Naive B cell (primary cell): ENCODE measurements at places on chromosomes 3 and 15. TPM values are rescaled to one million over a fixed set of nuclear protein-coding genes. Genes with fewer than 3 reads are reported as not detected.

Gene PLCH1
- polyA plus RNA-seq: not detected

Gene SHC4
- not detected for polyA plus RNA-seq

Gene ROBO2
- not detected for polyA plus RNA-seq

Gene SI
- polyA plus RNA-seq: not detected

Gene CYP8B1
- polyA plus RNA-seq: not detected

DNA sequence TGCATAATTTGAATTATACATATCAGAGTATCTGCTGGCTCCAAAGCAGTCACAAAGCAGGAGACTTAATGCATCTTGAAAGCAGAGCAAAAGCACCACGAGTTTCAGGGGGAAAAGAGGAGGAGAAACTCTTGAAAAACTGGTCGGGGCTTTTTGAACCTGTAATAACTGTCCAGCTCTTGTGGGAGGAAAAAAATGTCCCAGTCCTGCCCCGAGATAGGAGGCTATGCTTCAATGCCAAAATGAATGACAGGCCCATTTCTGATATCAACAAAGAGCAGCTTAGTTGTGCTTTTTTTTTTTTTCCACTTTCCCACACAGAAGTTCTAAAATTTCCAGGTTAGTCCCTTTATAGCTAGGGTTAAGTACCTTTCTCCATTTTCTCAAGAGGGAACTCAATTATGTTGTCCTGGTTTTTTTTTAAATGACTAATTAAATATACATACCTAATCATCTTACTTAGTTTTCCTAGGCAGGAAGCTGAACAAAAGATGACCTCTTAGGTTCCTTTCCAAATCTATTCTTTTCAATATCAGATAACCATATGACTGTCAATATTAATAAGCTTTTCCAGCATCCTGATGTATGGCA is 120.2 kb downstream of the TFDP2 start:
- no peak for DNase-seq
- H3K27me3 ChIP-seq: no peaks in the 10 kb centered on the region
- peaks cover 17% of the 10 kb centered on the region for H3K4me1 ChIP-seq
- no peaks in the 10 kb centered on the region for H3K36me3 ChIP-seq

- H3K27ac ChIP-seq: no peak overlapping the region
- no peaks in the 10 kb centered on the region for H3K27me3 ChIP-seq
- no peak for DNase-seq
- H3K4me3 ChIP-seq: no peak overlapping the region
These were observed 23.6 kb upstream of the TSPAN3 start for GRCh38 chr15:77094397-77095030.

GRCh38 chr3:182914341-182914740 is 66.0 kb downstream of the DCUN1D1 start:
- peaks cover 7% of the 10 kb centered on the region for H3K36me3 ChIP-seq
- DNase-seq: no peak
- no peak overlapping the region for H3K27ac ChIP-seq

- H3K27me3 ChIP-seq: peaks cover 40% of the 10 kb centered on the region
- H3K4me1 ChIP-seq: peaks cover 22% of the 10 kb centered on the region
- no peaks in the 10 kb centered on the region for H3K36me3 ChIP-seq
- DNase-seq: no peak
- H3K27ac ChIP-seq: no peak overlapping the region
- no peak overlapping the region for H3K4me3 ChIP-seq
These were observed 3.0 kb upstream of the KLF15 start for GRCh38 chr3:126360046-126360713.

GRCh38 chr15:77060546-77060945 is 10.4 kb downstream of the TSPAN3 start:
- no peaks in the 10 kb centered on the region for H3K36me3 ChIP-seq
- DNase-seq: no peak
- H3K27ac ChIP-seq: no peak overlapping the region
- peak overlapping the region; percentile 81 for H3K4me3 ChIP-seq

GRCh38 chr15:78995921-78996893 is 51.4 kb upstream of the CTSH start:
- no peak overlapping the region for H3K27ac ChIP-seq
- DNase-seq: no peak
- H3K27me3 ChIP-seq: no peaks in the 10 kb centered on the region

- H3K27ac ChIP-seq: no peak overlapping the region
- DNase-seq: no peak
- no peaks in the 10 kb centered on the region for H3K4me1 ChIP-seq
- H3K36me3 ChIP-seq: no peaks in the 10 kb centered on the region
These were observed 123.0 kb downstream of the PTPRG start for GRCh38 chr3:61684386-61684785.

- H3K27ac ChIP-seq: peak overlapping the region; percentile 95
- peak; percentile 15 for DNase-seq
- H3K27me3 ChIP-seq: no peaks in the 10 kb centered on the region
- peaks cover 8% of the 10 kb centered on the region for H3K36me3 ChIP-seq
- peak overlapping the region; percentile 57 for H3K4me3 ChIP-seq
These were observed 399.9 kb downstream of the PDCD6IP start for GRCh38 chr3:34198309-34198708.

DNA sequence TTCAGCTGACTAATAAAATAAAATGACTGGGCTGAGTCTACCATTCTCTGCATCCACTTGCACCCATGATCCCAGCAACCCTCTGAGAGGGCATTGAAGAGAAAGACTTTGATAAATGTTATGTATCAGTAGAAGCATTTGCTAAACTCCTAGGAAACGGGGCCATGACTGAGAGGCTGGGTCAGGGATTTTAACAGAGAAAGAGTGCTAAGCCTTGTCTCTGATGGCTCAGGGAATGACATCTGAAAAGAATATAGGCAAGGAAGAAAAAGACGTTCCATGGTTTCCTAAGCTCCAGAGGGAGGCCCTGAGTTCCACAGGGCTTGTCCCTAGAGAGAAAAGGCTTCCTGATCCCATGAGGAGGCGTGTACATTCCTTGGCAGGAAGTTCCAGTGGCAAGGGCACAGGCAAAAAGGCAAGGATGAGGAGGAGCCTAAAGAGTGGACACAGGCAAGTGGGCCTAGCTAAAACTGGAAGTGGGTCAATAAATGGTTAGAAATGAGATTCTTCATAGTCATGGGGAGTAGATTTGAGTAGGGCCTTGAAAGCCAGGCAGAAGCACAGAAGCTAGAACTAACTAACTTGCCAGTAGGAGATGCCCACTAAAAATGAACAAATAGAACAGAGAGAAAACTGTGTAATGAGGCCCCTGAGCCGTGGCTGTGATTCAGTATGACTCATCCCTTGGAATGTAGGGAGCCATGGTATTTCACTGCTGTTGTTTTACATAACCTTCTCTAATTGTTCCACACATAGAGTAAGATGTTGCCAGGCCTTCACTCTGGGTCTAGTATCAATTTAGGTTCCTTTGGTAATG is 44.9 kb upstream of the MANF start:
- DNase-seq: no peak
- H3K4me1 ChIP-seq: no peaks in the 10 kb centered on the region
- H3K4me3 ChIP-seq: no peak overlapping the region

- peak within 1 kb of the TSS; percentile 99 for H3K4me3 ChIP-seq
- H3K36me3 ChIP-seq: no peaks in the 10 kb centered on the region
- peaks cover 23% of the 10 kb centered on the region for H3K4me1 ChIP-seq
- DNase-seq: peak; percentile 97
These were observed at the start of gene CD47 for GRCh38 chr3:108090701-108091497. CD47 (minus strand) TSS chr3:108091031; CDS start chr3:108090908, 123 bp downstream.

DNA sequence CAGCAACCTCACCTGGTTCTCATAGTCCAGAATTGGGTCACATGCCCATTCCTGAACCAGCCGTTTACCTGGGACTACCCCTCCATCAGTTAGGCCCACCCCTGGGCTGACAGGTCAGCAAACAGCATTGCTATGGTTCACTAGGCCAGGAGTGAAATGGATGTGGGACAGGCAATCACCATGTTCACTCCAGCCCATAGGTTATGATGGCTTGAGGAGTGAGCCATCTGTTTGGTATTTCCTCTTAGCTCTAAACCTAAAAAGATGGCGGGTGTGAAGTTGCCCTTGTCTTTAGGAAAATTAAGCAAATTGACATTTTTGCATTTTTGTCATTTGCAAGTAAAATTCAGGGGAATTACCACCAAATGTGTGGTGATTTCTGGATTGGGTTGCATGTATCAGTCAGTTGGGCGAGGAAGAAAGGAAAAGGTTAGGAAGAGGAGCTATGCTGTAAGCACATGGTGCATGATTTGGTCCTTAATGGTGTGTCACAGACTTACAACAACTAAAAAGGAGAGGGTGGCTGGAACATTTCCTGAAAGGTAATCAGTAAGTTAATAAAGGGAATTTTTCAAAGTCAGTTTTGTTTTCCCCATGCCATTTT is 17.2 kb downstream of the NXPE3 start:
- H3K4me3 ChIP-seq: no peak overlapping the region
- peaks cover 31% of the 10 kb centered on the region for H3K36me3 ChIP-seq
- DNase-seq: no peak
- H3K27me3 ChIP-seq: no peaks in the 10 kb centered on the region
- peak overlapping the region; percentile 16 for H3K27ac ChIP-seq
- peaks cover 33% of the 10 kb centered on the region for H3K4me1 ChIP-seq

GRCh38 chr3:177932750-177933660 is 603.2 kb upstream of the KCNMB2 start:
- H3K4me1 ChIP-seq: peaks cover 10% of the 10 kb centered on the region
- no peaks in the 10 kb centered on the region for H3K27me3 ChIP-seq

DNA sequence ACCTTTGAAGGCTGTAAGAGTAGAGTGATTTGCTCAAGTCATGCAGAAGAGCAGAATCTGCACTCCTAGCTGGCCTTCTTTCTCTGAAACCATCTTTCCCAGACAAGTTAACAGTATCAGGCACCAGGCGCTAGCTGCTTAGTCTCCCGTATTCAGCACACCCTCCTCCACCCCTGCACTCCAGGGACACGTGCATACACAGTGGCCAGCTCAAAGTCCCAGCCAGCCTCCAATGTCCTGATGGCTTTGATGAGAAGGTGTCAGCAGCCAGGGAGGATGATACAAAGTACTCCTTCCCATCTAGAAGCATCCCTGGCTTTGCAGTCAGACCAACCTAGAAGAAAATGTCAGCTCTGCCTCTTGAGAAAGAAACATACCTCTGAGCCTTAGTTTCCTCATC is 177.8 kb downstream of the ADAMTS17 start:
- H3K27ac ChIP-seq: no peak overlapping the region
- no peak for DNase-seq
- peaks cover 12% of the 10 kb centered on the region for H3K27me3 ChIP-seq

GRCh38 chr3:159443266-159443665 is 545.4 kb upstream of the IL12A start:
- H3K4me3 ChIP-seq: no peak overlapping the region
- no peak overlapping the region for H3K27ac ChIP-seq
- H3K36me3 ChIP-seq: no peaks in the 10 kb centered on the region
- no peaks in the 10 kb centered on the region for H3K27me3 ChIP-seq
- H3K4me1 ChIP-seq: no peaks in the 10 kb centered on the region

DNA sequence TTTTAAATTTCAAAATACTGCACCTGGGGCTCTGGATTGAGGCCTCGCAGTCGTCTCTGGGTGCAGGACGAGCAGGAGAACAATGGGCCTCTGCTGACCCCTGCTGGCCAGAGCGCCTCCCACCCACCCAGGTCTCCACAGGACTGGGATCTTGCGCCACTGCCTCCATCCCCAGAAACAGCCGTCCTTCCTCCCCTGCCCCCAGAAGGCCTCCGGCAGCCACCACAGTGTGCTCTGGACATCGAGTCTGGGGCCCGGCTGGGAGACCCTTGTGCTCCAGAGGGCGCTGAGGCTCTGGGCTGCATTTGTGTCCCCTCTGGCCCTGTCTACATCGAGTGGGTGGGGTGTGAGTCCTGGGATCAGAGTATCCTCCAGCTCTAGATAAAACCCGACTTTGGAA is 6.7 kb upstream of the ACSBG1 start:
- H3K27ac ChIP-seq: no peak overlapping the region
- H3K27me3 ChIP-seq: peaks cover 4% of the 10 kb centered on the region
- no peak overlapping the region for H3K4me3 ChIP-seq
- no peaks in the 10 kb centered on the region for H3K36me3 ChIP-seq

GRCh38 chr3:167936019-167936418 is 159.7 kb downstream of the GOLIM4 start:
- DNase-seq: no peak
- no peaks in the 10 kb centered on the region for H3K4me1 ChIP-seq
- H3K4me3 ChIP-seq: no peak overlapping the region
- no peaks in the 10 kb centered on the region for H3K36me3 ChIP-seq
- H3K27me3 ChIP-seq: peaks cover 26% of the 10 kb centered on the region

- H3K36me3 ChIP-seq: no peaks in the 10 kb centered on the region
- H3K27ac ChIP-seq: no peak overlapping the region
- H3K4me1 ChIP-seq: no peaks in the 10 kb centered on the region
- H3K27me3 ChIP-seq: peaks cover 45% of the 10 kb centered on the region
These were observed 195.8 kb downstream of the CD47 start for GRCh38 chr3:107894998-107895397.

- H3K4me3 ChIP-seq: no peak overlapping the region
- no peaks in the 10 kb centered on the region for H3K27me3 ChIP-seq
- no peaks in the 10 kb centered on the region for H3K4me1 ChIP-seq
These were observed 585.1 kb upstream of the SUCLG2 start for GRCh38 chr3:68239542-68239941.

DNA sequence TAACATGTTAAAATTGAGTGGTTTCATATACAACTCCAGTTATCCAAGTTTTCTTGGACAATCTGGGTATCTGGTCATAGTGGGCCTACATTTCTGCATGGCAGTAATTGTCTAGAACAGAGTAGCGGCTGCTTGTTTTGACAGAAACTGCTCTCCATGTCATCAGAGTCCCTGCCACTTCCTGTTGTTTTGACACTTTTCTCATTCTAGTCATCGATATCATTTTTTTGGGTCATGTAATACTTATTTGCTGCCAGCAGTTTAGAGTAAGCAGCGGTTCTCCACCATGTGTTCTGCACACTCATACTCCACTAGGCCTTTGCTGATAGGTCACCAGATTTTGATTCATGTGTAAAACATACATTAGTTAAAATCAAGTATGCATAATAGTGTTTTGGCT is 81.5 kb downstream of the SLC25A26 start:
- DNase-seq: peak; percentile 40
- peaks cover 31% of the 10 kb centered on the region for H3K4me1 ChIP-seq

DNA sequence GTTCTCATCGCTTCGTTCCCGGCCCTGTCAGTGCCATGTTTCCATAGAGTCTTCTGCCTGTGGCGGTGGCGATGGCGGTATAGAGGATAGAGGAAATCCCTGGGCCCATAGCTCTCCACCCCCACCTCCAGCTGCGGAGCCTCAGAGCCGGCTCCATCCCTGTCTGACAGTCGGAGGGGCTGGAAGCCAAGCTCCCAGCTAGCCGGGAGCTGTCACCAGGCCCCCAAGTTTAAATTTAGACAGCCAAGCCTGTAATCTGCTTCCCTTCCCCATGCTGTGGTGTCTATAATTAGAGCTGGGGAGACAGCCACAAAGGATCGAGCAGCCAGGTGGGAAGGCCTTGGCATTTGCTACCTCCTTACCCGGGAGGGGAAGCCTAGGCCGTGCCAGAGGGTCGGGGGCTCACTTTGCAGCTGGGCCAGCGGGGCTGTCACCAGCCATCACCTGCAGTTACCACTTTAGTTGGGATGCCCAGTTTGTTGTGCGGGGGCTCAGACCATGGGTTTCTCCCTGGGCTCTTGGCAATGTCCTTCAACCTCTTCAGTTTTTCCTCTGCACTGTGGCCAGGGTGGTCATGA is 56.3 kb upstream of the SEC13 start:
- no peaks in the 10 kb centered on the region for H3K27me3 ChIP-seq
- H3K4me1 ChIP-seq: peaks cover 19% of the 10 kb centered on the region
- no peak overlapping the region for H3K27ac ChIP-seq
- H3K4me3 ChIP-seq: no peak overlapping the region

GRCh38 chr3:127796831-127797150 is 25.5 kb downstream of the MGLL start:
- H3K27ac ChIP-seq: no peak overlapping the region
- H3K27me3 ChIP-seq: no peaks in the 10 kb centered on the region
- no peak overlapping the region for H3K4me3 ChIP-seq
- H3K4me1 ChIP-seq: no peaks in the 10 kb centered on the region
- no peak for DNase-seq
